Amniotic stem cell (primary cell): ENCODE measurements at places on chromosomes 11 and 22.

DNA sequence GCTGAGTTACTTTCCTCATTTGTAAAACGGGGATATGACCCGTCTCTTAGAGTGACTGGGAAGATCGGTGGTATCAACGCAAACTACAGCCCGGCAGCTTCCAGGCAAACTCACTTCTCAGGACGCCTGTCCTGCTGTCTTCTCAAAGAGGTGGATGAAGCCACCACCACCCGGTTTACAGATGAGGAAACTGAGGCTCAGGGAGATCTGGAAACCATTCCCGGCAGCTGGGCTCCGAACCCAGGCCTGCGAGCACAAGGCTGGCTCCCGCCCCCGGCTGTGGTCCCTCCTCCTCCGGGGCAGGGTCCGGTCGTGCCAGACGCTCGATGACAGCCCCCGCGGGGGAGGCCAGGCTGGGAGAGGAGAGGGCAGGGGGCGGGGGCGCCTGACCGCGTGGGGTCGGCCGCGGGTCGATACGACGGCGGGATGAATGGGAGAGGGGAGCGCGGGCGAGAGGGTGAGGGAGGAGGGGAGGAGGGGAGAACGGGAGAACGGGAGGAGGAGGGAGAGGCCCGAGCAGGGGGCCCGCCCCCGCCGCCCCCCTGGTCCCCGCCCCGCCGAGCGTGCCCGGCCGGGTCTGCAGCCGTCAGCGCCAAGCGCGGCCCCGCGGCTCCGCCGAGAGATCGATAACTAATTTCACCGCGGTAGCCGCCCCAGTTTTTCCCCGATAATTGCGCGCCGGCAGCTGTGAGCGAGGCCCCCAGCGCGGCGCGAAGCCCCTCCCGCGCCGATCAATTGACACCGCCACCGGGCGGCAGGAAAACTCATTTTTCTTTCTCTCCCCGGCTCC, 14.0 kb downstream of the IGLL1 start:
- no peak for DNase-seq

- no peak for DNase-seq
Measured at GRCh38 chr11:415640-416041, 842 bp upstream of the SIGIRR start.

GRCh38 chr11:122085264-122085663, 30.8 kb downstream of the BLID start:
- DNase-seq: peak; percentile 71

DNA sequence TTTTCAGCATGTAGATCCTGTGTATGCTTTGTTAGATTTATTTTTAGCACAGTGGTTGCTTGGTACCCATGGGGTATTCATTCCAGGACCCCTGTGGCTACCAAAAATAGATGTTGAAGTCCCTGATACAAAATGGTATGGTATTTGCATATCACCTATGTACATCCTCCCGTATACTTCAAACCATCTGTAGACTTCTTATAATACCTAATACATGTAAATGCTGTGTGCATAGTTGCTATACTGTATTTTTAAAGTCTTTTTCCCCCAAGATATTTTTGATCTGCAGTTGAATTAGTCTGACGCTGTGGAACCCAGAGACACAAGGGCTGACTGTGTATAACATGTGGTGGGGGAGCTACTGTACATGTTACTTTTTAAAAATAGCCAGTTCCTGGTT, 101.1 kb downstream of the ATXN10 start:
- no peak for DNase-seq

- DNase-seq: no peak
Measured at GRCh38 chr22:32177221-32177765, 18.2 kb upstream of the C22orf42 start.

DNA sequence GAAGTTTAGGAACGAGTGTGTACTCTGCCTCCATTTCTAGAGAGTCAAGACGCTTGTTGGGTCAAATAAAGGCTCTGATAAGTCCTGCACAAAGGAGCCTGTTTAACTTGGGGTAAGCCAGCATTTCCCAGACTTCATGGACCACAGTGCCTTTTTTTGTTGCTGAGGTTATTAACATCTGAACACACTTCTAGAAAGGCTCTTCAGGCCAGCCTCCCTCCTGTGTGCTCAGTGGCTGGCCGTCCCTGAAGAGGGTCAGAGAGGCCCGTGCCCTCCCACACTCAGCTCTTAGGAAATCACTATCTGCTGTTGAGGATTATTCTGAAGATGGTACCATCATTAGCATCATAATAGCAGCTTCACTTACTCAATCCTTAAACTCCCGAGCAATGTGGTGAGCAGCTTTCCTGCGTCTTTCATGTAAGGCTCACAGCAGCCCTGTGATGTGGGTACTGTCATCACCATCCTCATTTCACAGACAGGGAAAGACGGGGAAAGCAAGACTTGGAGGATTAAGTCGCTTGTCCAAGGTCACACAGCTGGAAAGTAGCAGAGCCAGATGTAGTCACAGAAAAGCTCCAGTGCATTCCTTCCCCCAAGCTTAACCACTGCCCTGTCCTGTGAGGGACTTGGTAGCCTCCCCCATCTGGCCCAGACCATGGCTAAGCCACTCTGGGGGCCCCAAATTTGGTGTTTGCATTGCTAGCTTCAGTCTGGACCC, 71.3 kb downstream of the TSPAN18 start:
- DNase-seq: no peak

- DNase-seq: no peak
Measured at GRCh38 chr22:19753090-19753842, 7.3 kb upstream of the TBX1 start.

DNA sequence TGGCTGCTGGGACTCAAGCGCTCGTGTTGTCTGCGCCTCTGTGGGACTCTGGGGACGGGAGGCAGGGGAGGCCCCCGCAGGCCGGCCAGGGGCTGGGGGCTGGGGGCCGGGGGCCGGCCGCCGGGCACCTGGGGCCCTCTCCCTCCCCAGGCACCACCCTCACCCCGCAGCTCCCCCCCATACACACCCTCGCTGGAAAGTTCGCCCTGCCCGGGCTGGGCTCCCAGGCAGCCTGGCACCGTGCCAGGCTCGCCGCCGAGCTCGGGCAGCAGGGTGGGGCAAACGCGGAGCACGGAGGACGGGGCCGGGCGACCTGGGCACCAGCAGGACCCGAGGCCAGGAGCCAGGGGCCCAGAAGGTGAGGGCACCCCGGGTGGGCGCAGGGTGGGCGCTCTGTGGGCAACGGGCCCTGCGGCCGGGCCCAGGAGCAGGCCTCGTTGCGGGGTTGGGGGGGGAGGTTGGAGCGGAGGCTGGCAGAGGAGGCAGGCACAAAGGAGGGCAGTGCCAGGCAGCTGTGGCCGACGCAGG, 76.7 kb upstream of the WNT7B start:
- no peak for DNase-seq

GRCh38 chr22:39518996-39519680, 1.2 kb upstream of the ATF4 start:
- peak; percentile 39 for DNase-seq

- no peak for DNase-seq
Measured at GRCh38 chr11:47850337-47850736, 2.2 kb upstream of the NUP160 start.

GRCh38 chr11:75342966-75343870, 8.2 kb downstream of the ARRB1 start:
- no peak for DNase-seq

DNA sequence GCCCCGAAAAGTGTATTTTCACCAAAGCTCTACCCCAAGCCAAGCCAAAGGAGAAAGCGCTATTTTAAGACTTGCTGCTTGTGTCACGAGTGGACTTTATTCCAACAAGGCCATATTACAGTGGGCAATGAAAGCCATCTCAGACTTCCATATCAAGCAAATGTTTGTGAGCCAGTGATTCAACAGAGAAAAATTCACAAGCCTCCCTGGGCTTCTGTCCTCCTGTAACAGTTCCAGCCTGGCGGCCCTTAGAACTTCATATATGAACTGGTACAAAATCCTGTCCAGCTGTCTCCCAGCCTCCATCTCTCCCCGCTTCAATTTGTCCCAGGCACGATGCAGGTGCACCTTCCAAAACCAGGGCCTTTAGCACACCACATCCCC, 11.2 kb downstream of the LARGE1 start:
- DNase-seq: no peak

GRCh38 chr11:131851964-131852755, 481.7 kb downstream of the NTM start:
- no peak for DNase-seq

GRCh38 chr11:88378422-88379066, 41.0 kb upstream of the CTSC start:
- no peak for DNase-seq

GRCh38 chr22:44594951-44595350, 96.9 kb upstream of the RTL6 start:
- no peak for DNase-seq

DNA sequence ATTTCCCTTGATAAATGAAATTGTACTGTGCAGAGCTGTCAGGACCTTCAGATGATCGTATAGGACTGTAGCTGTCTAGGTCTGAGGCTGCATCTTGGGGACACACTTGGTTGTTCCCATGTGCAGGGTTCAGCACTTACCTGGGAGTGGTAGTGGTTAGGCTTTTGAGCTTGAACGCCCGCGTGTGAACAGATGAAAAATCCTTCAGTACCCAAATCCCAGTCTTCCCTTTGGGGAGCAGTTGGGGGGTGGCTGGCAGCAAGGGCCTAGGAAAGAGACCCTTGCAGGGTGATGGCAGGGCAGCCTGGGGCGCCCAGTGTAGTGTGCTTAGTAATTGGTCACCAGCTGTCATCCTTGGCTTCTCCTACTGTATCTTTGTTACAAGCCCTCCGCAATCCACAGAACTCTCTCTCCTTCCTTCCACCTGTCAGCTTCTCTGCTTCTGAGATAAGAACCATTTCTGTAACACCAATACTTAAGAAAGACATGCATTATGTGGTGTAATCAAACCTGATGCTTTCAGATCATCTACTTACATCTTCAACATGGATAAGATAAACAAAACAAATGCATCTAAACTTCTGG, 64.6 kb downstream of the MORC2 start:
- no peak for DNase-seq

- no peak for DNase-seq
Measured at GRCh38 chr11:78050964-78051831, 12.5 kb upstream of the THRSP start.
